ENCODE measurements at places on chromosomes 16 and 17. TPM values are rescaled to one million over a fixed set of nuclear protein-coding genes. Genes with fewer than 3 reads are reported as not detected.

DNA sequence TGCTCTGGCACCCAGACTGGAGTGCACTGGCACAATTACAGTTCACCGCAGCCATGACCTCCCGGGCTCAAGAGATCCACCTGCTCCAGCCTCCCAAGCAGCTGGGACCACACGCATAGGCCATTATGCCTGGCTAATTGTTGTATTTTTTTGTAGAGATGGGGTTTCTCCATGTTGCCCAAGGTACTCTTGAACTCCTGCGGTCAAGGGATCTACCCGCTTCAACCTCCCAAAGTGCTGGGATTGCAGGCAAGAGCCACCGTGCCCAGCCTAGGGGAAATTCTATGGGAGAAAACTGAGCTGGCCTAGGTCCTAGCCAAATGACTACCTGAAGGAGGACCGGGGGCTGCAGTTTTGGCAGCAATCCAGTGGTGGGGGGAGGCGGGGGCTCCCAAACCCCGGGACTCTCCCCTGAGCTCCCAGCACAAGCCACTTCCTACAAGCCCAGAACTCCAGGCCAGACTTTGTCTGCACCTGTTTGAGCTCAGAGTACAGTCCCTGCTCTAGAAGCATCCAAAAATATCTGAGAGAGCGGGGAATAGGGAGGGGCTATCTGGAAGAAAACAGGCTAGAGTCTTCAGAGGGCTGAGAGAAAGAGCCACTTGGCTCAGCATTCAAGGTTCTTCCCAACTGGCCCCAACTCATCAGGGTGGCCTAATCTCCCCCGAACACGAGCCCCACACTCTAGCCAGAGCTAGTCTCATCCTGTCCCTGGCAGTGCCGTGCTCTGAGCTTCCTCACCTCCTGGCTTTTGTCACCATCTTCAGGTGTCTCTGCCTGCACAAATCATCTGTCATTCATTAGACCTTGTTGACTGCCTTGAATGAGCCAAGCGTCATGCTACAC is 9.1 kb downstream of the SRL start:
- peak; percentile 16 for DNase-seq

- DNase-seq = no peak
These were observed 31.4 kb downstream of the LIG3 start for GRCh38 chr17:35011671-35012216.

RNF227 gene
- 0.68 TPM for total RNA-seq

GRCh38 chr17:74437702-74438101 is 5.8 kb downstream of the GPRC5C start:
- no peak for DNase-seq

GRCh38 chr17:21106316-21106715 is 20.4 kb upstream of the DHRS7B start:
- no peak for DNase-seq

- DNase-seq = no peak
These were observed 91.3 kb downstream of the TBC1D16 start for GRCh38 chr17:79944251-79944812.

- DNase-seq = no peak
These were observed 42.7 kb downstream of the PGS1 start for GRCh38 chr17:78421084-78421533.

All from heart right ventricle (tissue), 16 donors.